ENCODE measurements at places on chromosomes 2 and 18. TPM values are rescaled to one million over a fixed set of nuclear protein-coding genes. Genes with fewer than 3 reads are reported as not detected.

- H3K27me3 ChIP-seq: no peaks in the 10 kb centered on the region
- H3K4me1 ChIP-seq: peaks cover 75% of the 10 kb centered on the region
- peak overlapping the region; percentile 42 for H3K27ac ChIP-seq
- H3K36me3 ChIP-seq: no peaks in the 10 kb centered on the region
- no peak overlapping the region for H3K4me3 ChIP-seq
Observed at GRCh38 chr2:46873604-46874068, 42.0 kb downstream of the MCFD2 start.

DNA sequence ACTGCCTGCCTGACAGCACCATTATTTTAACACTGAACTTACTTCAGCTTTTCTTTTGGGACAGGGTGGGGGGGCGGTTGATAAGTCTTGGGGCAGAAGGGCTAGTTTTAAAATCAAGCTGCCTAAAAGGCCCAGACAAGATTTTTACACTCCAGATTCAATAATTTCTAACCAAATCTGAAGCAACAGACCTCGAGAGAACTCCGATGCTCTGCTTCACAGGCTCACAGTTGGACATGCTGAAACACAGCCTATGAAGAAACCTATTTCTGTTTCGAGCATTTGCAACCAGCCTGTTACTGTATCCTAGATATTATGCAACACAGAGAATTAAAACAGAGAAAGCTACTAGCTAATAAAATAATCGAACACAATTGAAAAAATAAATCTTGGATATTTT is 1.3 kb upstream of the MYT1L start:
- H3K4me3 ChIP-seq: no peak overlapping the region
- H3K27ac ChIP-seq: no peak overlapping the region
- no peaks in the 10 kb centered on the region for H3K4me1 ChIP-seq
- no peaks in the 10 kb centered on the region for H3K27me3 ChIP-seq

DNA sequence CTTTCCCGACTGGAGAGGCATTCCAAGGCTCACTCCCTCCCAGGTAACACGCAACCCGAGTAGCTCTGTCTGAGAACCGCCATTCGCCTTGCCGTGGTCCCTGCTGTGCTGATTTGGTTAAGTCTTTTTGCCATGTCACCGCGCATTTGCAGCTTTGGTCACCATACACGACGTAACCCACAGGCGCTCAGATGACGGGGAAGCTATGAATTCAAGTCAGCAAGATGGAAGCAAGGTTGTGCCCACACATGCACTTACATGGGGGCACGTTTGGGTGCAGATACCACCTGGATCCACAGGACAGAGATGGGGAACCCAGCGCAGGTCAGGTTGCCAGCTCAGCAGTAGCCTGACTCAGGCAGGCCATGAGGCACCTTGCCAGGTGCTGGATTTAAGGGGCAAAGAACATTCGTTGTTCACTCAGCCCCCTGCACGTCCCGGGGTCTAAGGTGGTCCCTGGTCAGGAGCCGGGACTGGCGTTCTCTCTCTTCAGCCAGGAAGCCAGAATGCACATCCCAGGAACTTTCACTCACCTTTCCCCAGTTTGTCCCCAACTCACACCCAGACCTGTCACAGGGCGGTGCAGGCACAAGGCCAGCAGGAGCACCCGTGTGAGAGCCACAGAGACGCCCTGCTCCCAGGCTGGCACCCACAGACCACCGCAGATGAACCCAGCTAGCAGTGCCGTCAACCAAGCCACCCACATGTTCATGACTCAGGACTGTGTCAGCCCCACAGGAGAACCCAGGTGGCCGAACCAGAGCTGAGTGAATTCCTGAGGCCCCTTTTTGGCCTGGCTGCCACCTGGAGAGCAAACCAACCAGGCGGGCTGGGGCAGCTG is 19.9 kb downstream of the SNED1 start:
- no peaks in the 10 kb centered on the region for H3K4me1 ChIP-seq
- H3K36me3 ChIP-seq: no peaks in the 10 kb centered on the region
- DNase-seq: no peak
- H3K4me3 ChIP-seq: no peak overlapping the region

GRCh38 chr18:11851806-11852337 is 659 bp downstream of the CHMP1B start:
- H3K27me3 ChIP-seq: no peaks in the 10 kb centered on the region
- peak overlapping the region; percentile 86 for H3K27ac ChIP-seq
- DNase-seq: peak; percentile 15
- H3K36me3 ChIP-seq: peaks cover 6% of the 10 kb centered on the region
- H3K4me3 ChIP-seq: peak overlapping the region; percentile 88

DNA sequence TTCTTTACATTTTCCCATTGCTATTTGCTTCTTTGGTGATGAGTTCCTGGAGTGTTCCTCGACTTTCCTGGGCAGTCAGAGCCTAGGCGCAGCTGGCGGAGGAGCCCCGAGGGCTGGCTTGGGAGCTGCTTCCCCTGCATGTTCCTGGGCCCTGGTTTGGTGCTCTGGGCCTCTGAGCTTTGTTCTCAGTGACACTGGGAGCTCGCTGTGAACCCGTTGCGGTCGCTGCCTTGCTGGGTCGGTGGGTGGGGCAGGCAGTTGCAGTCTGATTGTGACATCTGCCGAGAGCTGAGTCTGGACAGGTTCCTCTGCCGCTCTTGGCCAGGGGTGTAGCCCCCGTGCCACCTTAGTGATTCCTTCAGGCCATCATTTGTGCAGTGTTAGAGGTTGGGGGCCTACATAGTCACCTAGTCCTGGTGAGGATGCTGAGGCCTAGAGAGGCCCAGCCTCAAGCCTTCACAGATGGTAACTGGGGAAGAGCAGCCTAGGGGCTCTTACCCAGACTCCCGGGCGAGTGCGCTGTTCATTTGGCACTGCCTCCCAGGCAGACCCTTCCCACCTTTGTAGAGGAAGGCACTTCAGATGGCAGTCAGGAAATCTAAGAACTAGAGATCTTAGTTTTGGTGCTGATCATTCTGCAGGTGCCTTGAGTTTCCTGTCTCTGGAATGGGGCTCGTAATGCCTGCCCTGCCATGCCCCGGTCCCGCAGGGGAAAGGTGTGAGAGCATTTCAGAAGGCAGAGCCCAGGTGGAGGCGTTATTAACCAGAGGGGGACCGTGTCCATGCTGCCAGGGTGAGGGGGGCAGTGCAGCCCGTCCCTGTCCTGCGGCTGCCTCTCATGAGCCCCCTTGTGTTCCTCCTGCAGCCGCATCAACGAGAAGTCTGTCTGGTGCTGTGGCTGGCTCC is 8.4 kb downstream of the ASB1 start:
- no peak overlapping the region for H3K4me3 ChIP-seq
- peaks cover 27% of the 10 kb centered on the region for H3K4me1 ChIP-seq
- H3K27ac ChIP-seq: no peak overlapping the region
- H3K27me3 ChIP-seq: no peaks in the 10 kb centered on the region
- DNase-seq: no peak

- no peaks in the 10 kb centered on the region for H3K27me3 ChIP-seq
- no peak for DNase-seq
- no peaks in the 10 kb centered on the region for H3K4me1 ChIP-seq
Observed at GRCh38 chr18:6406910-6407470, 7.7 kb downstream of the L3MBTL4 start.

- H3K27ac ChIP-seq: no peak overlapping the region
- H3K27me3 ChIP-seq: no peaks in the 10 kb centered on the region
- DNase-seq: no peak
- H3K4me1 ChIP-seq: no peaks in the 10 kb centered on the region
Observed at GRCh38 chr2:191740016-191740419, 62.1 kb downstream of the NABP1 start.

- H3K27me3 ChIP-seq: no peaks in the 10 kb centered on the region
- H3K36me3 ChIP-seq: no peaks in the 10 kb centered on the region
- no peak overlapping the region for H3K27ac ChIP-seq
- H3K4me3 ChIP-seq: no peak overlapping the region
- H3K4me1 ChIP-seq: no peaks in the 10 kb centered on the region
Observed at GRCh38 chr2:76323381-76323780, 612.7 kb upstream of the GCFC2 start.

GRCh38 chr2:65850695-65851094 is 418.3 kb upstream of the SPRED2 start:
- no peaks in the 10 kb centered on the region for H3K36me3 ChIP-seq
- no peak for DNase-seq
- H3K4me3 ChIP-seq: no peak overlapping the region
- no peak overlapping the region for H3K27ac ChIP-seq
- no peaks in the 10 kb centered on the region for H3K27me3 ChIP-seq
- H3K4me1 ChIP-seq: no peaks in the 10 kb centered on the region

GRCh38 chr18:57755473-57756067 is 47.5 kb downstream of the ATP8B1 start:
- no peak overlapping the region for H3K27ac ChIP-seq
- no peak overlapping the region for H3K4me3 ChIP-seq
- H3K27me3 ChIP-seq: no peaks in the 10 kb centered on the region

DNA sequence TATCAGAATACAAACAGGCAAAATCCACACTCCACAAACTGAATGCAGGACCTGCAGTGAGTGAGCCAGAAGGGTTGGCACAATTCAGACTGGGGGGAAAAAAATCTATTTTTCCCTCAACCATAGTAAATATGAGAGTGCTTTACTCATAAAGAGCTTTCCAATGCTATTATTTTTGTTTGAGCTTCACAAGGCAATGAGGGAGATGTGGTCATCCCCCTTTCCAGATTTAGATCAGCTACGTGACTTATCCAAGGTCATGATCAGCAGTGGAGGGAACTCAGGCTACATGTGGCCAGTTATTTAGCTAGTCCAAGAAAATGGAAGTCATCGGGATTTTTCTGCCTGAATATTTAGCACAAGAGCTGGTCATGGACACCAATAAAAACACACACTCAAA is 120.4 kb upstream of the KLF7 start:
- peaks cover 47% of the 10 kb centered on the region for H3K4me1 ChIP-seq
- no peaks in the 10 kb centered on the region for H3K36me3 ChIP-seq
- no peak for DNase-seq
- no peak overlapping the region for H3K4me3 ChIP-seq
- H3K27me3 ChIP-seq: no peaks in the 10 kb centered on the region

GRCh38 chr2:190679813-190680591 is 31.1 kb downstream of the NAB1 start:
- H3K27ac ChIP-seq: no peak overlapping the region
- no peak for DNase-seq
- peaks cover 21% of the 10 kb centered on the region for H3K4me1 ChIP-seq
- no peak overlapping the region for H3K4me3 ChIP-seq
- no peaks in the 10 kb centered on the region for H3K27me3 ChIP-seq
- H3K36me3 ChIP-seq: no peaks in the 10 kb centered on the region

GRCh38 chr18:66511792-66512191 is 92.1 kb downstream of the CDH19 start:
- H3K36me3 ChIP-seq: no peaks in the 10 kb centered on the region
- H3K27ac ChIP-seq: no peak overlapping the region
- no peak for DNase-seq
- no peak overlapping the region for H3K4me3 ChIP-seq
- H3K27me3 ChIP-seq: no peaks in the 10 kb centered on the region

GRCh38 chr2:32812316-32812715 is 134.4 kb upstream of the LTBP1 start:
- H3K4me1 ChIP-seq: no peaks in the 10 kb centered on the region
- H3K4me3 ChIP-seq: no peak overlapping the region
- H3K36me3 ChIP-seq: peaks cover 19% of the 10 kb centered on the region
- no peaks in the 10 kb centered on the region for H3K27me3 ChIP-seq

DNA sequence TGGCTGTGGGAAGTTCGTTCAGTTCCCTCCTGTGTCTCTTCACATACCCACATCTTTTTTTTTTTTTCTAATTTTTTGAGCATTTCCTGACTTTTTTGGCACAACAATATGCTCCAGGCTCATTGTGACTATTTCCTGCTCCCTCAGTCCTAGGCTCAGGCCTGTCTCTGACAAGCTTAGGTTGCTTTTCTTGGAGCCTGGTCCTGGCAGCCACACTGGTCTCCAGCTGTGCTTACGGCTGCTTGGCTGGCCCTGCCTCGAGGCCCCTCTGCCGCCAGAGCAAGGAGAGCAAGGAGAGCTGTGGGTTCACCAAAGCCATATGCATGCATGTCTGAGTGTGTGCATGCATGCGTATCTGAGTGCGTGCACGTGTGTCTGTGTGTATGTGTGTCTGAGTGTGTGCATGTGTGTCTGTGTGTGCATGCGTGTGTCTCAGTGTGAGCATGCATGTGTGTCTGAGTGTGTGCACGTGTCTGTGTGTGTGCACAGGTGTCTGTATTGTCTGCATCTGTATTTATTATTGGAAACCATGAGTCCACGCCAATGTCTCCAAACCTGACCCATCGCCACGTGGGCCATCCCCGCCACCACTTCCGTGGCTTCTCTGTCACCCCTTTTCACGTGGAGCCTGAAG is 766.1 kb upstream of the SALL3 start:
- H3K36me3 ChIP-seq: no peaks in the 10 kb centered on the region
- H3K4me1 ChIP-seq: no peaks in the 10 kb centered on the region
- H3K27me3 ChIP-seq: no peaks in the 10 kb centered on the region

DNA sequence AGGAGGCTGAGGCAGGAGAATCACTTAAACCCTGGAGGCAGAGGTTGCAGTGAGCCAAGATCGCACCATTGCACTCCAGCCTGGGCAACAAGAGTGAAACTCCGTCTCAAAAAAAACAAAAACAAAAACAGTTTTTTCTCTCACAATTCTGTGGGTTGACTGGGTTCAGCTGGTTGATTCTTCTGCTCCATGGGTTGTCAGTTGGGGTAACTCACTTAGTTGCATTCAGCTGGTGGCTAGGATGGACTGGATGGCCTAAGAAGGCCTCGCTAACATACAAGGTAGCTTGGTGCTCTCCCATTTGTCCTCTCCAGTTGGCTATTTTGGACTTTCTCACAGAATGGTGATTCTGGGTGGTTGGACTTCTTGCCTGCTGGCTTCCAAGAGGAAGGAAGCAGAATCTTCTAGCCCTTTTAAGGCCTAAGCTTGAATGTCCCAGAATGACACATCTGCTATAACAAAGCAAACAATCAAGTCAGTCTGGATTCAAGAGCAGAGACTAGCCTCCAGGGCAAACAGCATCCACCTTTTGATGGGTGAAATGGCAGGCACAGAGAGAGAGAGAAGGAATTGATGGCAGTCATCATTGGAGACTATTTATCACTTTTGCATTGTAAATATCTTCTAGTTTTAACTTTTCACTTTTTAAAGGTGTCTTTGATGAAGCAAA is 17.9 kb downstream of the LAMA3 start:
- no peak overlapping the region for H3K4me3 ChIP-seq
- H3K36me3 ChIP-seq: no peaks in the 10 kb centered on the region
- H3K4me1 ChIP-seq: no peaks in the 10 kb centered on the region

GATA6 gene
- 57.0 TPM for total RNA-seq

SLC9A2 gene
- total RNA-seq: not detected

CNRIP1 gene
- 9.5 TPM for total RNA-seq

FKBP7 gene
- total RNA-seq: 10.3 TPM

CD302 gene
- 9.6 TPM for total RNA-seq

ALK gene
- not detected for total RNA-seq

KCTD1 gene
- 8.5 TPM for total RNA-seq
